ENCODE measurements at places on chromosomes 16 and 17.
A peak's percentile ranks its signal among the peaks of the same experiment; 100 is the strongest.

GRCh38 chr17:81840826-81841778, 6.3 kb upstream of the PPP1R27 start:
- no peak for DNase-seq

DNA sequence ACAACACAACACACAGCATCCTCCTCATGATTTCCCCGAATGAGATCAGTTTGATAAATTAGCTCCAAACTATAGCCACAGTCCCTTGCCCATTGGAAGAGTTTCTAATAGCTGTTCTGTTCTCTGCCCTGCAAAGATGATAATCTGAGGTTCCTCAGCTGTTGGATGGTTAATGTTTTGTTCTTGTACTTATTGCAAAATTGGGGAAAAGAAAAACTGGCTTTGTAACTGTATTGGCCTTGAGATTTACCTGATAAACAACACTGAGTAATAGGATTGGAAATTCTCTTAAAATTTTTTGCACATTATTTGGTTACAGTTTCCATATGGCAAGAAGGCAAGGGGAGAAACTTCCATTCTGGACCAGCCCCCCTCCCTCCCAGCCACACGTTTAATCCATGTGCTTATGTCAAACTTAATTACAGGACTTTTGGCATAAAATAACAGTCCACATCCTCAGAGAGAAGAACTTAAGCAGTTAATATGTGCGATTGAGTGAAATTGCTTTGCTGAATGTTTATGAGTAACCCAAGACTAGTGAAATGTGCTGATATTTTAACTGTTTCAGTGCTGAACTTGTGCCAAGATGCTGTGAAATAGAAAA, 119.1 kb upstream of the ZFHX3 start:
- no peak for DNase-seq

GRCh38 chr17:4604111-4604644, 19.8 kb downstream of the SMTNL2 start:
- no peak for DNase-seq

DNA sequence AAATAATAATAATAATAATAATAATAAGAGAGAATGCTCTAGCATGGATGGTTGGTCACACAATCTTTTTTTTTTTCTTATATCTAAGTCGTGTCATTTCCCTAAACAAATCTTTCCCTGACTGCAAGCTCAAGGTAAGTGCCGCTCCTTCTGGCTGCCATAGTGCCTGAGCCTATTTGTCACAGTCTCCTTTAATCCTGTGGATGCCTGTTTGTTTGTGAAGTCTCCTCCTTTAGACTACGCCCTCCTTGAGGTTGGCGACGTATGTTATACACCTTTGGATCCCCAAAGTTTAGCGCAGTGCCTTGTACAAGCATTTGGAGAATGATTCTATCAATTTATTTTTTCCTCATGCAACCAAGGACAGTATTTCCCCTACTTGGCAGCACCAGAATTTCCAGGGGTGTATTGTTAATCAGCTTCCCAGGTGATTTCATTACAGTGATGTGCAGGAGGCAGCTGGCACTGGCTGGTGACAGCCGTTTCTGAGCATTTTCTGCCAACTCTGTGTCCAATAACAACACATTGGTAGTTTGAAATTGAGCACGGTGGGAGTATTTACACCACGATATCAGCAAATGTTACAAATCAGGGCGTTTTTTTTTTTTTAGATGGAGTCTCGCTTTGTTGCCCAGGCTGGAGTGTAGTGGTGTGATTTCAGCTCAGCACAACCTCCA, 26.6 kb downstream of the TMEM238L start:
- DNase-seq: no peak

- DNase-seq: no peak
Observed at GRCh38 chr16:50677351-50677750, 3.8 kb downstream of the SNX20 start.

GRCh38 chr16:85188822-85189672, 76.8 kb upstream of the CIBAR2 start:
- no peak for DNase-seq

GRCh38 chr17:14791221-14791620, 473.9 kb downstream of the PMP22 start:
- DNase-seq: no peak

- DNase-seq: no peak
Observed at GRCh38 chr17:29710891-29711418, 88.2 kb upstream of the CORO6 start.

GRCh38 chr16:10539236-10539635, 41.2 kb downstream of the EMP2 start:
- DNase-seq: no peak

GRCh38 chr17:19371259-19372010, 6.9 kb upstream of the MAPK7 start:
- no peak for DNase-seq

DNA sequence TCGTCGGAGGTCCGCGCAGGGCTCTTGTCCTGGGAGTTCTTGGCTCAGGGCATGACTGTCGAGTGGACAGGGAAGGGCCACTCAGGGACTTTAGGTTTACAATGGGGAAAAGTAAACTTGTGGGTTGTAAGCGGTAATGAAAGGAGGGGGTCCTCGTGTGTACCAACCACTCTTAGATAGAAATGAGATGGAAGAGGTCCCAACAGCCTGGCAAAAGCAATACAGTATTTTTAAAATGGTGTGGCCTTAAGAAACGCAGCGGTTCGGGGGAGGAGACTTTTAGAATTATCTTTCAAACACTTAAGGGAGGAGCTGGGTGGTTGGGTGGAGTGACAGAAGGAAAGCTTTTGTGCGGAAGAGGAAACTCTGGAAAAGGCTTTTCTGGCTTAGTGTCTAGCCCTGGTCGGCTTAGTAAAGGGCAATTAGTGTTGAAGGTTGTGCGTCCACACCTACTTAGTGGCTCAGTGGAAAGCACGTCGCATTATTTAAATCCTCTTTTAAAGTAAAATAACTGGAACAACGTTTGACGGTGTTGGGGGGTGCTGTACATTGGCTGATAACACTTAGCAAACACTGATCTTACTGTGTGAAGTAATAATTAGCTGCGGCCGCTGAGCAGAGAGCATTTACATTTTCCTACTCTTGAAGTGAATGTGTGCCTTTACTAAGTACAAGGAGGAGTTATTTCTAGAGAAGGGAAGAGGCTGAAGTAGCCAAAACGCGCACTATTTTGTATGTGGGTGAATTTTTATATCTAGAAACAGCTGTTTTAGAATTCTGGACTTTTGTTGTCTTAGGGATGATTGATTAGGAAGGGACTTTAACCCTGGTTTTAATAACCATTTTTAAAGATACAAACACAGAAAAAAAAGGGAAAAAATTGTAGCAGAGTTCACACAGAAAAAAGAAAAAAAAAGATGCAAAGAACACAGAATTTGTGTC, 1.0 kb downstream of the WSB1 start:
- DNase-seq: peak; percentile 68

- no peak for DNase-seq
Observed at GRCh38 chr17:15269780-15270089, 4.6 kb upstream of the PMP22 start.

- DNase-seq: no peak
Observed at GRCh38 chr16:4507588-4508345, 30.8 kb downstream of the CDIP1 start.

DNA sequence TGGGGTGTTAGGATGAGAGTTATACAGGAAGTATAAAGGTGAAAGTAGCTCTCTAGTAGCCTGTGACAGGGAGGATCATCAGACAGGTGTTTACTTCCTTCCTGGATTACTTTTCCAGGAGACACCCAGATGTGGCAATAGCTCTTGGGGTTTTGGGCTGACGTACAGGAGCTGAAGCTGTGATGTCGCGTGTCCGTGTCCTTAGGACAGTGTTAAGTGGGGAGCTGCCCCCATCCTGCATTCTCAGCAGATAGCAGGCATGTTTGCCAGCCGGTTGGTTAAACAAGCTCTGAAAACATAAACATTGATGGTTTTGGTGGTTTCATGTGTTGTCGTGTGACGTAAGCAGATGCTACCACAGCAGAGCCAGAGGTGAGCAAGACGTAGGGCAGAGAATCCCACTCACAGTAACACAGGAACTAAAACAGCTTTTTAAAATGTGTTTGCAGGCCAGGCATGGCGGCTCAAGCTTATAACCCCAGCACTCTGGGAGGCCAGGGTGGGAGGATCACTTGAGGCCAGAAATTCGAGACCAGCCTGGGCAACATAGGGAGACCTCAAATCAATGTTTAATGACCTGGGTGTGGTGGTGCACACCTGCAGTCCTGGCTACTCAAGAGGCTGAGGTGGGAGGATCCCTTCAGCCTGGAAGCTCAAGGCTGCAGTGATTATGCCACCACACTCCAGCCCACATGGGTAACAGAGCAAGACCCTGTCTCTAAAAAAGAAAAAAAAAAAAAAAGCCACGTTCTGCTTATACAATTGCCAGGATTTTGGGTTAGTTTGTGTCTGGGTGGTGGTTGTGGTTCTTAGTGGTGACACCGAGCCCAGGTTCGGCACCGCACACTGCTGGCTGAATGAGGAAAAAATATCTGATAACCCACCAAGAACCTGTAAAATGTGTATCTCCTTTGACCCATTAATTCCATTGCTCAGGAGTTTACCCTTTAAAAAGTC, 18.2 kb upstream of the IL17C start:
- DNase-seq: no peak

GRCh38 chr16:74713325-74713724, 12.7 kb upstream of the MLKL start:
- DNase-seq: no peak

DNA sequence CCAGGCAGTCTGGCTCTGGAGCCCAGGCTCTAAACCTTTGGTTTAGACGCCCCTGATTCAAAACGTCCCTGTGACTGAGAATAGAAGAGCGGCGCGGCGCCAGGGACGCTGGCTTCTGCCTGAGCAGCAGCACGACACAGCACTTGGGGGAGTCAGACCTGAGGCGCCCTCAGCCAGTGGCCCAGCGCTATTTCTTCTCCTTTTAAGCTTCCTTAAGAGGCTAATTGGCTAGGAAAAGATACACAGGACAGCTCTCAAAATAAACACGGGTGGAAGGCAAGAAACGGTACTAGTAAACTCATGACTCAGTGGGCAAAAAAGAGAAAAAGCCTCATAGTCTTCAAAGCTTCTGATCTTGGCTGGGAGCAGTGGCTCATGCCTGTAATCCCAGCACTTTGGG, 34.9 kb downstream of the GTF3C1 start:
- no peak for DNase-seq

- no peak for DNase-seq
Observed at GRCh38 chr17:1961189-1961588, 63.9 kb downstream of the RTN4RL1 start.

DNA sequence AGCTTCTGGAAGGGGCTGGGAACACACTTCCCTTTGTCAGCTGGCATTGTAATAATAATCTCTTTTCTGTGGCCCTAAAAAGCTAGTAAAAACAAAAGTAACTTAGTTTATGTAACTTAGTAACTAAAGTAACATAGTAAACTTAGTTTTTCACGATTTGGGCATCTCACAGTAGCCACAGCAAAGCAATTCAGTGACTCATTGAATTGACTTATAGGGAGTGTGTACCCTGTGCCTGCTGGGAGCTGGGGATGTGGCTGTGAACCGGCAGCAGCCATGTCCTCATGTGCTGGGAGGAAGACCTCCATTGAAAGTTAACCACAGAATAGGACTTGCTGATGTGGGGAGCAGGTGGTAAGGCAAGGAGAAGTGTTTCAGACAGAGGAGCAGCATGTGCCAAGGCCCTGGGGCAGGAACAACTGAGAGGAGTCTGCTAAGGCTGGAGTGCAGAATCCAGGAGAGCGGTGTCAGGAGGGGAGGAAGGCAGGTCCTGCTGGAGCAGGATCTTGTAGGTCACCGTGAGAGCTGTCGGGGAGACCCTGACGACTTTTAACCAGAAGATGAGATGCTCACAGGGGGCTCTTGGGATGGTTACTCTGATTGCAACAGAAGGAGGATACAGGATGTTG, 112.8 kb downstream of the PLCG2 start:
- no peak for DNase-seq

GRCh38 chr17:79829004-79829403, 10.2 kb downstream of the CBX4 start:
- no peak for DNase-seq

DNA sequence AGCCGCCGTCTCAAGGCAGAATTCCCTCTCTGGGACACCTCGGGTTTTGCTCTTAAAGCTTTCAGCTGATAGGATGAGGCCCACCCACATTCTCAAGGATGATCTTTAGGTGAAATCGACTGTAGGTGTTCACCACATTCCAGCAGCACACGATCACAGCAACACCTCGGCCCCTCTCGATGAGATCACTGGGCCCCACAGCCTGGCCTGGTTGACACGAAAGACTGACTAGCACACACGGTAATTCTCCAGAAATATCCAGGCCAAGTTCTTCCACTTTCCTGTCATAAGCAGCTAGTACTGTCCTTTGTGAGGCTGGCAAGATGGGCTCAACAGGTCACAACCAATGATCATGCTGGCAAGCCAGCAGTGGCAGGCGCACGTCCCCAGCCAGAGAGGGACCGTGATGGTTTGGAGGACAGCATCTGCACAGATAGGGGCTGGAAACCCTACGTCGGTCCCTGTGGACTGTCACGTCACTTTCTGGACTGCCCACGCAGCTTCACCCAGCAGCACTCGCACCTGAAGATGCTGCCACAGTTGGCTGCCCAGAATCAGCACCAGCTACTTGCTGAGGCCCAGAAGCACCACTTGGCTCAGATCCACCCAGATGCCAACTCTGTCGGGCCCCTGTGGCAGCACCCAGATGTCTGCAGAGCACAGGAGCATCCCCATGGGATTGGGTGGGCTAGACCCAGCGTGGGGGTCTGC, 17.4 kb downstream of the TMC6 start:
- no peak for DNase-seq

- no peak for DNase-seq
Observed at GRCh38 chr16:13968835-13969234, 48.9 kb downstream of the ERCC4 start.

GRCh38 chr17:63421681-63422645, 24.1 kb downstream of the CYB561 start:
- DNase-seq: no peak

DNA sequence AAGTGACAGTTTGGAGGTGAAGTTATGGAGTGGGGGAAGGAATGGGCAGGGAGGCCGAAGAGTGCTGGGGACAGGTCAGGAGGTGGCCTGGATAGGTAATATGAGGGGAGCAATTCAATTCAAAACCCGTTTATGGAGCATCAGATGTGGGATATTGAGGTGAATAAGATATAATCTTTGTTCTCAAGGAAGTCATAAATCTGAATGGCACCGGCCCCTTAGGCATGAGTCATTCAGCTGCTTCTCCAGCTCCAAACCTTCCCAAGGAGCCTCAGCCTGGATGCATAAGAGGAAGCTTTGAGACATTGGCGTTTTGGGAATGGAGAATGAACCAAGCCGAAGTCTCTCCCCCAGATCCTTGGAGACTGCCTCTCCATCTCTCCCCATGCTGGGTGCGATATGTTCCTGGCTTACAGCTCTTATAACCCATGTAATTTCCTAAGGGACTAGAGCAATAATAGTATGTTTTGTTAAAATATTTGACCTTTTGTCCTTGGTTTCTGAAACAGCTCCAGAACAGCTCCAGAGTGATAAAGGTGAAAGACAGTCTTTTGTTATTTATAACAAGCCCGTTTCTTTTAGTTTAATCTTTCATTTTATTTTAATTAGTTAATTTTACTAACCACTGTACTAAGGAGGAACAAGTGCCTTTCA, 1.7 kb downstream of the TUBG2 start:
- no peak for DNase-seq

Measured in DND-41 (cell line).